Activated CD4-positive, alpha-beta T cell treated with anti-CD3 and anti-CD28 coated beads for 24 hours (primary cell): ENCODE measurements at places on chromosomes 5 and 9.

- DNase-seq: no peak
These were observed 277.6 kb upstream of the ADAMTS16 start for GRCh38 chr5:4862500-4862899.

- DNase-seq: no peak
These were observed 19.8 kb downstream of the CORO2A start for GRCh38 chr9:98172604-98173003.

DNA sequence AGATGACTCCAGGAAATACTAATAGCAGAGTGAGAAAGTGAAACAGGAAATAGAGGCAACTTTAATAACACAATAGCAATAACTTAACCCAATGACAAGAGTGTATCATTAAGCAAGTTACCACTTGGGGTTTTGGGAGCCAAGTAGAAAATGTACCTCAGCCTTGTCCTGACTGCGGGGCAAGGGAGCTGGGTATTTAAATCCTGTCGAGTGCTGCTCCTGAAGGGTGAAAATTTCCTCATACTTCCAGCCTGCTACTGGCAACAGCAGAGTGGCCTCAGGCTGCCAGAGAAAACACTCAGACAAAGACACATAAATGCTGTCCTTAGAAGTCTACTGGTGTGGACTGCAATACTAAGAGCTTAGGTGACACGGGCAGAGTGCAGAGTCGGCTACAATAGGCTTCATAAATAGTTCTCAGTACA is 112.5 kb upstream of the EMB start:
- DNase-seq: no peak

DNA sequence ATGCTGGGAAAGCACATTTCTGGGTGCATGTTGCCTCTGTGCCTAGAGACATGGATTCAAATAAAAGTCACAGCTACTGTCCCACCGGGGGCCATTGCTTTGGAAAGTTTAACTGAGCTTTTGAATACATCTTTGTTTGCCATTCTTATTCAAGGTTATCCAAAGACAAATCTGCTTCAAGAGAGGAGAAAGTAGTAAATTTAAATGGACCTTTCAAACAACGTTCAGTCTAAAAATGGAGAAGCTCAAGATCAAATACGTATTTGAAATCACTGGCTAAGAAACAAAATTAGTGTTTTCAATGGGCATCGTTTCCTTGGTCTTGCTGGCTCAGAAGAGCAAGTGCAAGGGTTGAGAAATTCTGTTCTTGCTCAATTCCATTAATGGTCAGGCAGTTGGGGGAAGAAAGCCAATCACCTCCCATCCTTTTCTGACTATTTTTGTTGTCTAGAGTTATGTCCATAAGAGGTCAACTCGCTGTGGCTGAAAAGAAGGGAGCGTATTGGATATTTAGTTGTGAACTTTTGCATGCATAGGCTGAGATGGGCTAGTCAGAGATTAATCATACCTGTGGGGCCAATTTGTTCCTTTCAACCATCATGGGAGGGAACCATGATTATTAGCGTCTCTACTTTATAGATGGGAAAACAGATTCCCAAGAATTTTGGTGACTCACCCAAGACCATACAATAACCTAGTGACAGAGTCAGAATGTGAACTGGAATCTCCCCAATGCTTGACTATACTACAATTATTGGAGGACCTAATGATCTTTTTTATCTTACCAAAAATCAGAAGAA is 276.2 kb upstream of the TNC start:
- DNase-seq: no peak

- no peak for DNase-seq
These were observed 210.6 kb downstream of the SEMA5A start for GRCh38 chr5:9335269-9335668.

- no peak for DNase-seq
These were observed 18.3 kb upstream of the CD74 start for GRCh38 chr5:150431048-150431447.

DNA sequence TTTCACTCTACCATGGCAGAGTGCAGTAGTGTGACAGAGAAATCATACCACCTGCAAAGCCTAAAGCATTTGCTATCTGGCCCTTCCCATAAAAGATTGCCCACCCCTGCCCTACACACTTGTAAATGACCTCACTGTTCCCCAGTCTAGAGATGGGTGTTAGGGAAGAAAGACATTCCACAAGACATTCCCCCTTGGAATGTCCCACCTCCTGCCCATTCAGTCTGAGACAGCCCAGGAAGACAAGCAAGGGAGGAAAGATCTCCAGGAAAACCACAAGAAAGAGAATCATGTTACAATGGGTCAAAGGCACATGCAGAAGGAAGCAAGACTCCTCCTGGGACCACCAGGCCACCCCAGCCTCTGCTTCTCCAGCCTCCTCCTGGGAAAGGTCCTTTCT is 230.0 kb downstream of the AGTPBP1 start:
- DNase-seq: no peak

- DNase-seq: no peak
These were observed 114.0 kb upstream of the ALDH1B1 start for GRCh38 chr9:38278457-38278856.

GRCh38 chr9:71929223-71929622 is 17.8 kb downstream of the C9orf85 start:
- no peak for DNase-seq

DNA sequence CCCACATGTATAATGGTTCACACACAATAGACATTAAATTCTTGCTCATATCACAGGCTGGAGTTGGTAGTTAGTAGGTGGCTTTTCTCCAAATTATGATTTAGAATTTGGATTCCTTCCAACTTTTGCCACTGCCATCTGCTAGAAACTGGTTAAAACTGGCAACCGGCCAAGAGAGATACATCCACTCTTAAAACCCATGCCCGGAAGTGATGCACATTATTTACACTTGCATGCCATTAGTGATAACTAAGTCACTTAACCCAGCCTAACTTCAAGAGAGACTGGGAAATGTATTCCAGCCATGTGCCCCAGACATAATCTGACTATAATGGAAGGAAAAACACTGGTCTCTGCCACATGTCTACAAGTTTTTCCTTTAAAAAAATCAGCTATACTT is 395.7 kb upstream of the SEMA6A start:
- no peak for DNase-seq

DNA sequence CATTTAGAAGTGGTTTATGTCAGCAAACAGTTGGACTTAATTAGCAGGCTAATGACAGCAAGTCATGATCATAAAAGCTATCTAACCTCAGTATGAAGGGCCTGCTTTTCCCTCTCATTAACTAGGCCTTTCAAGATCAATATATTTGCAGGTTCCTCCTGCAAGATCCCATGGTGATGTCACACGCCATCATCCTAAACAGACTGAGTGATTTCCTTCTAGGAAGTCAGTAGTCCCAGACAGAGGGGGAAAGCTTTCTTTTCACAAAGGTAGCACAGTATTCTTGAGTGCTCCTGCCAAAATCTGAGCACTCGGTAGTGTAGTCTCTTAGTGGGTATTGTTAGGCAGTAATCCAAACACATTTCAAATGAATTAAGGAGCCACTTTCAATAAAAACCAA is 52.5 kb downstream of the UIMC1 start:
- no peak for DNase-seq

DNA sequence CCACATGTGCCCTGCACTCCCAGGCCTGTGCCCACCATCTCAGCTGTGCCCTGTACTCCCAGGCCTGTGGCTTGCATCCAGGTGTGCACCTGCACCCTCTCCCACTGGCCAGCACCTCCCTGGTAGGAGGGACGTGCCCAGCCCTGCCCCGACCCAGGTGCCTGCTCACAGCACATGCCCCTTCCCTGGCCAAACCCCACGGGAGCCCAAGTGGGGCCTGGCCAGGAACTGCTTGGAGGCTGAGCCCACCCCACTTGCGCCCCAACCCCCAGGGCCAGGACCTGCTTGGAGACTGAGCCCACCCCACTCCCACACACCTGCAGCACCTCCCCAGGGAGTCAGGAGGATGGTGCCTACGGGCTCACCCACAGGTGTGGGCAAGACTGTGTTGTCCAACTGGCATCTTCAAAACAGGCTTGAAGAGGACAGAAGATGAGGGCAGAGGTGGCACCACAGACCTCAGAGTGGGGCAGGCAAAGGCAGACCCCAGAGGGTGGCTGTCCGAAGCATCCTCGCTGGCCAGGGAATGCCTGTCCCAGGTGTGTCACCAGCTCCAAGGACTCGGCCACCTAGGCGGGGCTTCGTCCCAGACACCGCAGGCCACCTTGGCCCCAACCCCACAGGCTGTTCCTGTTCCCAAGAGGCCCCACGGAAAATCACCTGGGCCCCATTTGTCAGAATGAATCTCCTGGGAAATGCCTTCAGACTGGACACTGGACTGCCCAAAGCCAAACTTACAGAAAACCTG is 10.8 kb downstream of the ZDHHC11B start:
- no peak for DNase-seq

DNA sequence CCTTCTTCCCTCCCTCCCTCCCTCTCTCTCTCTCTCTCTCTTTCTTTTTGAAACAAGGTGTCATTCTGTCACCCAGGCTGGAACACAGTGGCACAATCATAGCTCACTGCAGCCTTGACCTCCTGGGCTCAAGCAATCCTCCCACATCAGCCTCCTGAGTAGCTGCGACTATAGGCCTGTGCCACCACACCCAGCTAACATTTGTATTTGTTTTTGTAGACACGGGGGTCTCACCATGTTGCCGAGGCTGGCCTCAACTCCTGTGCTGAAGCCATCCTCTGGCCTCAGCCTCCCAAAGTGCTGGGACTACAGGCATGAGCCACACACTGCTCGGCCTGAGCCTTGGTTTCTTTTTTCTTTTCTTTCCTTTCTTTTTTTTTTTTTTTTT is 45.8 kb downstream of the PLPP7 start:
- no peak for DNase-seq

DNA sequence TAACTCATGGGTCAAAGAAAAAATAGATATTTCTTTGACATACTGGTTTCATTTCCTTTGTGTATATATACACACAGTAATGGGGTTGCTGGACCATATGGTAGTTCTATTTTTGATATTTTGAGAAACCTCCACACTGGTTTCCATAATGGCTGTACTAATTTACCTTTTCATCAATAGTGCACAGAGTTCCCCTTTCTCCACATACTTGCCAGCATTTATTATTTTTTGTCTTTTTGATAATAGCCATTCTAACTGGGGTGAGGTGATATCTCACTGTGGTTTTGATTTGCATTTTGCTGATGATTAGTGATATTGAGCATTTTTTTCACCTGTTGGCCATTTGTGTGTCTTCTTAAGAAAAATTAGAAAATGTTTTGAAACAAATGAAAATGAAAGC is 78.4 kb upstream of the CKMT2 start:
- DNase-seq: no peak

GRCh38 chr5:53667621-53668020 is 107.2 kb downstream of the NDUFS4 start:
- no peak for DNase-seq

DNA sequence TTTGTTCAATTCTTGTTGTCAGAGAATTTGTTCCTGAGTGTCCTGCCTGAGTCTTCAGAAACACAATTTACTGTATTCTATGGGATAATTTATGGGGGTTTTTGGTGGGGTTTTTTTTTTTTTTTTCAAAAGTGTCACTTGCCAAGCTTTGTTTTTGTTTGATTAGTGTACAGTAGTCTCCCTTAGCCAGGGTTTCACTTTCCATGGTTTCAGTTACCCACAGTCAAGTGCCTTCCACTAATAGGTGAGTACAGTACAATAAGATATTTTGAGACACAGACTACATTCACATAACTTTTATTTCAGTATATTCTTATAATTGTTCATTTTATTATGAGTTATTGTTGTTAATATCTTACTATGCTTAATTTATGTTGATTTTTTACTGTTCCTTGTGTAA is 25.0 kb upstream of the AUH start:
- no peak for DNase-seq

GRCh38 chr9:3398232-3398648 is 127.6 kb downstream of the RFX3 start:
- DNase-seq: no peak

GRCh38 chr5:10699987-10700386 is 61.0 kb downstream of the DAP start:
- no peak for DNase-seq

DNA sequence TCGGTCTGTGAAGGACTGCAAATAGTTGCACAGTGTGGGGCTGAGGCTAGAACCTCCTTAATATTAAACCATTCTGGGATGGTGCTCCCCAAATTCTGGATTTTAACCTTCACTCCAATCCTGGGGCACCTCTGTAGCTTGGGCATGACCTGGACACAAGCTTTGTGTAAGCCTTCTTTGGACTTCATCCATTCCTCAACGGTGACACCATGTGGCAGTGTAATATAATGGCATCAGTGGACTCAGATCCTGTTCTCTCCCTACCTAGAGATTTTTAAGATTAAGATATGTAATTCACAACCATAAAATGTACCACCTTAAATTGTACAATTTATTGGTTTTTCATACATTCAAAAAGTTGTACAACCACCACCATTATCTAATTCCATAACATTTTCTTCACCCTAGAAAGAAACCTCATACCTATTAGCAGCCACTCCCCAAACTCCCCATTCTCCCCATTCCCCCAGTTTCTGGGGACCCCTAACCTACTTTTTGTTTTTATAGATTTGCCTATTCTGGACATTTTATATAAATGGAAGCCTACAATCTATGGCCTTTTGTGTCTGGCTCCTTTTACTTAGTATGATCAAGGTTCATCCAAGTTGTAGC is 4.8 kb upstream of the PLGRKT start:
- no peak for DNase-seq

DNA sequence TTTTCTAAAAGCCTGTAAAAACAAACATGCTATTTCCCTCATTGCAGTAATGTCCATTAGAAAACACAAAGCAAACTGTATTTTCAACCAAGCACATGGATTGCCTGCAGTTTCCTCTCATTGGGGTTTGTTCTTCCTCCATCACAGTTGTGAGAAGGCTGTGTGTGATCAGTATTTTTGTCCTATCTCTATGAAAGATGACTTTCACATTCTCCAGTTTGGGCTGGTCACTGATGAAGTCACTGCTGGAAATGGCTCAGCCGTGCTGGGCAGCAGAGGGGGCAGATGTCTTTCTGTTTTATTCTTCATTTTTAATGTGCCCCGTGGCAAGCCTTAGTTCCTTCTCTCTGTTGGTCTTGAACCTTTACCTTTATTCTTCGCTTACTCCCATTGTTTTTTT is 288.9 kb upstream of the MPDZ start:
- no peak for DNase-seq

- DNase-seq: no peak
These were observed 49.2 kb downstream of the EQTN start for GRCh38 chr9:27247756-27248155.
